ENCODE measurements at places on chromosomes 1 and 21.

- no peak for DNase-seq
Measured at GRCh38 chr1:12570291-12570690, 47.7 kb downstream of the DHRS3 start.

GRCh38 chr1:45887156-45887842 is 83.9 kb downstream of the MAST2 start:
- no peak for DNase-seq

- DNase-seq, result no peak
Measured at GRCh38 chr1:53631622-53632310, 107.2 kb downstream of the GLIS1 start.

- no peak for DNase-seq
Measured at GRCh38 chr1:101902199-101902598, 94.5 kb downstream of the OLFM3 start.

GRCh38 chr1:40133312-40133665 is 27.9 kb upstream of the RLF start:
- no peak for DNase-seq

DNA sequence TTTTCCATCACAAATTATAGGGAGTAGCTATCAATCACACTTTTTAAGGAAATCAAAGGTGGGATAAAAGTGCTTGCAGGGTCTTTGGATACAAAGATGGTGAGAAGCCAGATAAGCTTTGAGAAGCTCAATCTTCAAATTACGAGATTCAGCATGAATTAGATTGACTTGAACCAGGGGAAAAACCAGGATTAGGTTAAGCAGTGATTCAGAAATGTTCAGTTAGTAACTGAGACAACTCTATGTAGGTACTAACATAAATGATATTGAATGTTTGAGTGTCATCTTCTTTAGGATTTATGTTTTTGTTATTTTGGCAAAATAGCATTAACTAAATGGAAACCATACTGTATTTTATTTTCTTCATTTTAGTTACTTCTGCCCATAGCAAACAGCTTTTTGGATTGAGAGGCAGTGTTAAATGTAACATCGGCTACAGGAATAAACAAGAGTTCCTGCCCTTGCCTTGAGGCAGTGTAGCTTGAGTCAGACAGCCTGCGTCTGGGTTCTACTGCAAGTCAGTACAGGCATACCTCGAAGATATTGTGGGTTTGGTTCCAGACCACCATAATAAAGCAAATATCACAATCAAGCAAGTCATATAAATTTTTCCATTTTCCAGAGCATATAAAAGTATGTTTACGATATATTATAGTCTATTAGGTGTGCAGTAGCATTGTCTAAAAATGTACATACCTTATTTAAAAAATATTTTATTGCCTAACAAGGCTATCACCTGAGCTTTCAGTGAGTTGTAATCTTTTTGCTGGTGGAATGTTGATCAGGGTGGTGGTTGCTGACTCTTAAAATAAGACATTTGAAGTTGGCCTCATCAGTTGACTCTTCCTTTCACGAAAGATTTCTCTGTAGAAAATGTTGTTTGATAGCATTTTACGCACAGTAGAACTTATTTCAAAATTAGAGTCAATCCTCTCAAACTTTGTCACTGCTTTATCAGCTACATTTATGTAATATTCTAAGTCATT is 36.9 kb upstream of the BACH1 start:
- no peak for DNase-seq

- DNase-seq, result no peak
Measured at GRCh38 chr21:43933199-43933598, 68.2 kb downstream of the AGPAT3 start.

DNA sequence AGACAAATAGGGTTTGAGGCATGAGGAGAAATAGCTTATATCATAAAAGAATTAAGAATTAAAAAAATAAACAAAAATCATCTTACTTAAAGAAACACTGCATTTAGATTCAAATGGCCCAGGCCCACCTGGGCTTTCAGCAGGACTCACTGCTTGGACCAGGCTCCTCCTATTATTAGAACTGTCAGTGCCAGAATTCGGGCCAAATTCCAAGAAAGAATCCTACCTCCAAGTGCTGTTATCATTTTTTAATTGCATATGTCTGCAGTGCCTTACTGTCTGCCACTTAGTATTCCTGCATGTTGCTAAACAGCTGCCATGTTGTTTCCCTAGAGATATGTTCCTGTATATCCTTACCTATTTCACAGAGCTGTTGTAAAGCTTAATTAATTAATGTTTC is 112.0 kb downstream of the BARHL2 start:
- DNase-seq, result no peak

DNA sequence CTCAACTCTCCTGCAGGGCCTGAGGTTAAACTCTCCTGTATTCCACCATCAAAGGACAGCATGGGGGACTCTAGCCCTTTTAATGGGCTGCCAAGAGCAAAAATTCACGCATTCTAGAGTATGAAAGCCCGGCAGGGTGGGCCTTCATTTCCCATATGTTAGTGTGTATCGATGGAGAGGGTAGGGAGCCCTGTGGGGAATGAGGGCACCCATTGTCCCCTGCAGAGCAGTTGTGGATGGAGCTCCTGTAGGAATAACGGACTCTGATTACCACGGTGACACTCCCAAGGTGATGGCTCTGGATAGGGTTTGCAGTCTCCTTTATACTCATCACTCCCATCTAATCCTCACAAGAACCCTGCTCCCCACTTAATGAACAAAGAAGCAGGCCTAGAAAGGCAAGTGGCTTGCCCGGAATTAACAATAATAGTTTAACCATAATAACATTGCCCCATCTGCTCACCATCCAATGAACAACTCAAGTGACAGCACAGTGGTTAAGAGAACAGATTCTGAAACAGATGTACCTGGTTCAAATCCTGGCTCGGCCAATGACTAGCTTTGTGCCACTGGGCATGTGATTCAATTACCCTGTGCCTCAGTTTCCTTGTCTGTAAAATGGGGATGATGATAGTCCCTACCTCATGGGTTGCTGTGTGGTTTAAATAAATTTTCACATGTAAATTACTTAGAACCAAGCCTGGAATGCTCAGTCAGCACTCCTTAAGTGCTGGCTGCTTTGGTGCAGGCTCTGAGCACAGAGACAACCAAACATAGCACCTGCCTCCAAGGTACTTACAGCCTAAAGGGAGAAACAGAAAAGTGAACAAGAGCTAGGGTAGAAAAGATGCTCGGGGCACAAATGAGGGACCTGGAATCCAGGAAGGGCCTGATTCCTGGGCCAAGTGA is 29.0 kb downstream of the HIVEP3 start:
- no peak for DNase-seq

GRCh38 chr1:20371883-20372282 is 81.2 kb downstream of the VWA5B1 start:
- DNase-seq, result peak; percentile 31

DNA sequence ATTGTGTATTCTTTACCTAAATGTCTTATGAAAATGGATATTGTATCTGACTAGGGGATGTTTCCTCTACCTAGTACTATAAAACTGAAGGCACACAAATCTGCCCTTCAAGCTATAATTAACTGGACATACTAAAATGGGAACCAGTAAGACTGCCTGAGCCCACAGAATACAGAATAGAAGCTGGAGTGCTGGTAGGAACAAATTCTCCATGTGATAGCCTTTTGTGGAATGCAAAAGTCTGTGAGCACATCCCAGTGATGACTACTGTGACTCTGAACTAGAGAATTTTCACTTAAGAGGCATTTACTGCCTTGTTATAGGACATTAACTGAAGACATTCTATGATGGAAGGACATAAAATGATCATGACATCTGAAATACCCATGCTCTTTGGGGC is 30.3 kb downstream of the KIFAP3 start:
- DNase-seq, result no peak

GRCh38 chr1:232162001-232162400 is 467.9 kb downstream of the SIPA1L2 start:
- no peak for DNase-seq

DNA sequence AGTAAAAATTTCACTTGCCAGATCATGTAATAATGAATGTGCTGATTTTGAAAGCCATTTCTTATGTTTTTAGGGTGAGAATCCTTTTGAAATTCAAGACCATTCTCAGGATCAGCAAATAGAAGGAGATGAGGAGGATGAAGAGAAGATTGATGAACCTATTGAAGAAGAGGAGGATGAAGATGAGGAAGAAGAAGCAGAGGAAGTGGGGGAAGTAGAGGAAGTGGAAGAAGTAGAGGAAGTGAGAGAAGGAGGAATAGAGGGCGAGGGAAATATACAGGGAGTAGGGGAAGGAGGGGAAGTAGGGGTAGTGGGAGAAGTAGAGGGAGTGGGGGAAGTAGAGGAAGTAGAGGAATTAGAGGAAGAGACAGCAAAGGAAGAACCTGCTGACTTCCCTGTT is 32.4 kb downstream of the ZNF326 start:
- no peak for DNase-seq

DNA sequence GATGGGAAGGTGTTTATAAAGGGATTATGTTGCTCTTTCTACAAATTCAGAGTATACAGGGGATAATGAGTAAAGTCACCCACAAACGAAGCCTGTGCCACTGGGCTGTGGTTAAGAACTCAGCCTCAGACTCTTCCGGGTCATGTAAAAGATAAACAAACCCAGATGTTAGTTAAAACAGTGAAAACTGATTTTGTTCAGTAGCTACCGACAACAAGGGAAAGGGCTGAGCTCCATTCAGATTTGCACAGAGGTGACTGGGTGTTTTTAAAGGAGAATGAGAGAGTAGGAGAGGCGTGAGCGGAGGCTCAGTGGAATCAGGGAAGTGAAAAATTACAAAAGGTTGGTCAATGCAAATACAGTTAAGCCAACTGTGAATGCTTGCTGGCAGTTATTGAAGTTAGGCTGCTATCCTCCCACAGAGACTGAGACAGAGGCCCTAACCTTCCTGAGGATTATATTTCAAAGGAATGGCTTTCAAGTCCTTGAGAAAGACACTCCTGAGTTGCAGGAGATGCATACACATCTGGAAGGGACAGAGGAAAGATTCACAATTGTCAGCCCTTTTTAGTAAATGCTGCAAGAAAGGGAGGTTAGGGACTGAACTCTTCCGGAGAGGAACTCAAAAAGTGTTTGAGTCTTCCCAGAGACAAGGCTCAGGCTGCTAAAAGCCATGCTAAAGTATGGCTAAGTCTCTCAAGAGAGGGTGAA is 29.9 kb upstream of the SAMD13 start:
- no peak for DNase-seq

GRCh38 chr1:31663622-31664452 is 19.2 kb upstream of the PEF1 start:
- DNase-seq, result peak; percentile 51

GRCh38 chr21:38367646-38368045 is 110.9 kb downstream of the KCNJ15 start:
- DNase-seq, result no peak

GRCh38 chr1:173970252-173970651 is 51.9 kb downstream of the RC3H1 start:
- DNase-seq, result no peak

GRCh38 chr1:58884706-58885661 is 101.1 kb upstream of the JUN start:
- no peak for DNase-seq

DNA sequence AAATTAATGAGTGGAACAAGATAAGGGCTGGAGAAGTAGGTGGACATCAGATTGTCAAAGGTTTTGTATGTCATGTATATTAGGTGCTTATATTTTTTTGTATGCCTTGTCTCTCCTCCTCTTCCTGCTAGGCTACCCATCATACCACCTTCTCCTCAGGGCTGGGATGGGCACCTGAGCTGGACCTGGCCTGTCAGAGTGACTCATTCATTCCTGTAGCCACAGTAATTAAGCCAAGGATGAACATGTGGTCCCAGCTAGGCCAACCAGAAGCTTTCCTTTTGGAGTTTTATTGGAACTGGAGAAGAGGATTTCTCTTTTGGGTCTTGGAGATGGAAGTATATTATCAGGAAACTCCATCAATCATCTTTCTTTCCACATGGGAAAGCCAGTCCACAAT is 21.2 kb downstream of the PTGS2 start:
- DNase-seq, result no peak

- DNase-seq, result peak; percentile 89
Measured at GRCh38 chr1:203621559-203622262, 4.9 kb upstream of the ATP2B4 start.

DNA sequence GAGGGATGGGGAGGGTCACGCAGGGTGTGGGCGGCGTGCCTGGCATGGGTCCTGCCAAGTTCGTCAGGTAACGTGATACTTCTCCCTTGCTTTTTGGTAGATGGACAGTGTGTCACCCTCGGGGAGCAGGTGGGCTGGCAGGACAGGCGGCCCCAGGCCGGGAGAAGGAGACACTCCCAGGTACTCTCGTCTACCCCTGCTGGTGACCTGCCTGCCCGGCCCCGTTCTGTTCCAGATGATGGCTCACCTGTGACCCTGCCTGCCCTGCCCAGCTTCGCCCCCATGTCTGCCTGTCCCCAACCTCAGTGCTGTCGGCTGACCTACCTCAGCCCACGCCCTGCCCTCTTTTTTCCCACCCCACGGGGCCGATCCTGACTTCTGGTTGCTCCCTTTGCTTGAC is 144.7 kb downstream of the PCBP3 start:
- DNase-seq, result no peak

DNA sequence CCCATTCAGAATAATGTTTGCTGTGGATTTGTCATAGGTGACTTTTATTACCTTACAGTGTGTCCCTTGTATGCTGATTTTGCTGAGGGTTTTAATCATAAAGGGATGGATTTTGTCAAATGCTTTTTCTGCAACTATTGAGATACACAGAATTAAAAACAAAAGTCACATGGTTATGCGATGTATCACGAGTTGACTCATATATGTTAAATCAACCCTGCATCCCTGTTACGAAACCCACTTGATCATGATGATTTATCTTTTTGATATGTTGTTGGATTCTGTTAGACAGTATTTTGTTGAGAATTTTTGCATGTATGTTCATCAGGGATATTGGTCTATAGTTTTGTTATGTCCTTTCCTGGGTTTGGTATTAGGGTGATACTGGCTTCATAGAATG is 10.7 kb upstream of the OR2T34 start:
- no peak for DNase-seq

GRCh38 chr1:41435570-41436178 is 48.8 kb downstream of the EDN2 start:
- no peak for DNase-seq

- no peak for DNase-seq
Measured at GRCh38 chr1:37071829-37072228, 37.5 kb upstream of the GRIK3 start.

DNA sequence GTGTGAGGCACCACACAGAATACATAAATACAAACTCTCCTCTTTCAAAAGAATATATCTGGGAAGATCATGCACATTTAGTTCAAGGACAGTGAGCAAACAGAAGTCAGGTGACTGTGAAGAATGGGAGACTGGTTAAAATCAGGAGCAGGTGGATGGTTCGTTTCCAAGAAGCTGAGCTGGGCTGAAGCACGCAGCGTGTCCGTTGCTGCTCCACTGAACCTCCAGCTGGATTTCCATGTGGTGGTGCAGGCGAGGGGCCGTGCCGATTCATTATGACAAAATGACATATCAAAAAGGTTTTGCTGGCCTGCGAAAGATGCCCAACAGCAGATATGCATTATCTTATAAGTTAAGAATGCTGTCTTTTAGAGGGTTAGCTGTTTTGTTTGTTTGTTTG is 66.0 kb downstream of the OLIG1 start:
- no peak for DNase-seq
